Activated CD4-positive, alpha-beta memory T cell treated with anti-CD3 and anti-CD28 coated beads, Interleukin-2, amount 10 ng/mL, durations not matched to agents 7 days and 5 days (primary cell): ENCODE measurements at places on chromosomes 13 and 19.

DNA sequence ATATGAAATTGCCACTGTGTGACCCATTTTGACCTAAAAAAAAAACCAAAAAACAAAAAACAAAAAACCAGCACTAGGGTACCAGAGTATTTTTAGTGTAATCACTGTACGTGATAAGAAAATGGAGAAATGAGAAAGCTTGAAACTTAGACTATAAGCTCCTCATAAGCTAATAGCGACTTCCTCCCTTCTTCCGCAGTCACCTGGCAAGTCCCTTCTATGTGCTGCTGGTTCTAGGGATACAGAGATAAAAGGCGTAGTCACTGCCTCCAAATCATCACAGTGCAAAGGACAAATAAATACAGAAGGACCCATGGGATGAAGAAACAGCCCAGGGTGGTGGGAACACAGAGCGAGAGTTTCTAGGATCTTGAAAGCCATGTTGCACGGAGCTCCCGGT lies 190.3 kb downstream of the TM9SF2 start:
- DNase-seq: no peak

- DNase-seq: no peak
Measured at GRCh38 chr13:51323824-51324511, 15.5 kb upstream of the SERPINE3 start.

DNA sequence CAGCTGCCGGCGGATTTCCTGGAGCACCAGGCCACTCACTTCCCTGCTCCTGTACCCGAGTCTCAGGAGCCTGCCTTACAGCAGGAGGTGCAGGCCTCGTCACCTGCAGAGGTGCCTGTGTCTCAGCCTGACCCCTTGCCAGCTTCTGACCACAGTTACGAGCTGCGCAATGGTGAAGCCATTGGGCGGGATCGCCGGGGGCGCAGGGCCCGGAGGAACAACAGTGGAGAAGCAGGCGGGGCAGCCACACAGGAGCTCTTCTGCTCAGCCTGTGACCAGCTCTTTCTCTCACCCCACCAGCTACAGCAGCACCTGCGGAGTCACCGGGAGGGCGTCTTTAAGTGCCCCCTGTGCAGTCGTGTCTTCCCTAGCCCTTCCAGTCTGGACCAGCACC lies 3.3 kb downstream of the ZNF574 start:
- DNase-seq: no peak

- no peak for DNase-seq
Measured at GRCh38 chr13:71621174-71622124, 245.6 kb downstream of the DACH1 start.

DNA sequence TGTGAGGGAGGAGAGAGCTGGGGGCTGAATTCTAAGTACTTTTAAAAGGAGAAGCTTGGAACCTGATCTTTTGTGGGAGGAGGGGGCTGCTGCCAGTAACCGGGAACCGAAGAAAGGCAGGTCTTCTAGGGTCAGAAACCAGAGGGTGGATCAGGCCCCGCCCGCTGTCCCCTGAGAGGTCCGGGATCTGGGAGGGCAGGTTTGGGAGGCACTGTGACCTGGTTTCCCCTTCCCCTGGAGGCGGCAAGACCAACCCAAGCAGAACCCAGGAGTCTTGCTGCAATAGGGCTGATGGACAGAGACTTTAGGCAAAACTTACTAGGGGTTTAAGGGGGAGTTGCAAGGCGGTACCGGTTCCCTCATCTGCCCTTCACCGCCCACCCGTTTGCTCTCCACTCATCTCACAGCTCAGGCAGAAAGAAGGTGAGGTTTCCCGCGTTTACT lies 707 bp upstream of the KLK8 start:
- DNase-seq: no peak

- no peak for DNase-seq
Measured at GRCh38 chr19:6833166-6833790, 54.1 kb upstream of the ADGRE1 start.

DNA sequence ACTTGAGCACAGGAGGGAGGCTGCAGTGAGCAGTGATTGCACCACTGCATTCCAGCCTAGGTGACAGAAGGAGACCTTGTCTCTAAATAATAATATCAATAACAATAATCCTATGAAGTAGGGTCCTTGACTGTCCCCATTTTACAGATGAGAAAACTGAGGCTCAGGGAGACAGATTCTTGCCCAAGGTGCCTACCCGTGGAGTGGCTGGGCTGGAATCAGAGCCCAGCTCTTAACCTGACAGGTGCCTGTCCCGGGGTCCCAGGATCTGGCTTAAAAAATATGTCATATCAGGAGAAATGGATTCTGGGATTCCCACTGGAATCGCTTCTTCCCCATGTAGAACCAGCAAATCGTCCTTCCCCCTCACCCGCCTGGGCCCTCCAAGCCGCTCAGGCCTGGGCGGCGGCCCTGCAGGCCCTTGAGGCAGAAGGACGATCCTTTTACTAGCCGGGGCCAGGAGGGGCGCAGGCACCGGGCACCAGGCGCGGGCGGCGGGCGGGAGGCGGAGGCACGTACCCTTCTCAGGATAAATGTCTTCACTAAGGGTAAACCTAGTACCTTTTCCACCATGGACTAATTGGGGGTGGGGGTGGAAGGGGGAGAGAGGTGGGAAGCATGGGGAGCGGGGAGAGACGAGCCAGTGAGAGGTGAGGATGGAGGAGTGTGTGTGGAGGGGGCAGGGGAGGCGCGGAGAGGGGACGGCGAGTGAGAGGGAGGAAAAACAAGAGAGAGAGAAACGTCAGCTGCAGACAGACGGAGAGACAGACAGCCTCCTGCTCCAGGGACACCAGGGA lies 60.6 kb downstream of the COLGALT1 start:
- DNase-seq: no peak

- DNase-seq: no peak
Measured at GRCh38 chr13:114077933-114078325, 54.5 kb downstream of the RASA3 start.

- DNase-seq: peak; percentile 42
Measured at GRCh38 chr13:98571955-98572662, 4.8 kb downstream of the STK24 start.
